Bronchus fibroblast of lung (primary cell): ENCODE measurements at places on chromosomes 5 and 9. TPM values are rescaled to one million over a fixed set of nuclear protein-coding genes. Genes with fewer than 3 reads are reported as not detected.

SYNPO gene
- total RNA-seq, result 1.0 and 1.3 TPM in 2 replicates

TPPP gene
- total RNA-seq, result under 0.01 and 0.17 TPM in 2 replicates

PCDHA3 gene
- under 0.01 TPM in 1 of 2 replicates, not detected in the other for total RNA-seq

PCDHB2 gene
- total RNA-seq, result 0.34 and 0.45 TPM in 2 replicates

TMEM171 gene
- total RNA-seq, result 2.2 and 3.0 TPM in 2 replicates

AGXT2 gene
- total RNA-seq, result not detected in 2 replicates

C9orf40 gene
- total RNA-seq, result 7.3 and 10.6 TPM in 2 replicates

FUT7 gene
- not detected in 2 replicates for total RNA-seq

ZNF618 gene
- total RNA-seq, result 6.4 TPM in 2 replicates

SARDH gene
- 6.2 and 6.7 TPM in 2 replicates for total RNA-seq

C5orf58 gene
- total RNA-seq, result not detected in 2 replicates

TSSK1B gene
- total RNA-seq, result not detected in 2 replicates

PCDH1 gene
- total RNA-seq, result 0.15 and 0.17 TPM in 2 replicates

FOXI1 gene
- not detected in 2 replicates for total RNA-seq

ARSI gene
- 11.8 and 13.4 TPM in 2 replicates for total RNA-seq

LIFR gene
- total RNA-seq, result 20.0 and 20.8 TPM in 2 replicates

ANKRD18A gene
- total RNA-seq, result under 0.01 TPM in 2 replicates

LECT2 gene
- total RNA-seq, result not detected in 2 replicates

DMRT3 gene
- total RNA-seq, result not detected in 2 replicates

ZNF354C gene
- total RNA-seq, result 2.8 and 3.0 TPM in 2 replicates

NMUR2 gene
- total RNA-seq, result not detected in 2 replicates

TRIP13 gene
- total RNA-seq, result 53.3 and 54.0 TPM in 2 replicates

SNCAIP gene
- total RNA-seq, result 1.3 and 3.3 TPM in 2 replicates

MAP3K1 gene
- 4.3 and 5.2 TPM in 2 replicates for total RNA-seq

HMGCS1 gene
- total RNA-seq, result 247 TPM in 2 replicates

DEPDC1B gene
- total RNA-seq, result 13.3 and 16.4 TPM in 2 replicates

COL23A1 gene
- not detected in 2 replicates for total RNA-seq

CD14 gene
- 0.17 TPM in 1 of 2 replicates, not detected in the other for total RNA-seq

EMB gene
- 0.74 and 1.0 TPM in 2 replicates for total RNA-seq

FGD3 gene
- total RNA-seq, result not detected in 2 replicates

JAK2 gene
- total RNA-seq, result 3.4 and 4.2 TPM in 2 replicates

PGM5 gene
- 0.34 and 1.0 TPM in 2 replicates for total RNA-seq

PIK3R1 gene
- 10.4 and 16.5 TPM in 2 replicates for total RNA-seq

FBXW5 gene
- 113 and 115 TPM in 2 replicates for total RNA-seq
